HCT116 (cell line): ENCODE measurements at places on chromosomes 6 and 20.

- no peak for DNase-seq
These were observed 7.3 kb downstream of the MTCH1 start for GRCh38 chr6:36978421-36979346.

DNA sequence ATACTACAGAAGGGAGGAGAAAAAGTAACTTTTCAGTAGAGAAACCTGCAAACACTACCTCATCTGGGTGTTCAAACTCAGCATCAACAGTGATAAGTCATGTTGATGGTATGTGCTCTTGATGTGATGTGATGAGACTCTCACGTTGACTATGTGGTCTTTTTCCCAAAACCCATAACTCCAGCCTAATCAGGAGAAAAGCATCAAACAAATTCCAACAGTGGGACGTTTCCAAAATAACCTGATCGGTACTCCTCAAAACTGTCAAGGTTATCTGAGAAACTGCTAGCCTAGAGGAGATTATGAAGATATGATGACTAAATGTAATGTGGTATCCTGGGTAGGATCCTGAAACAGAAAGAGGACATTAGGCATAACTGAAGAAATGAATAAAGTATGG lies 41.9 kb upstream of the TAB2 start:
- DNase-seq = no peak

- no peak for DNase-seq
These were observed 610.5 kb downstream of the UTRN start for GRCh38 chr6:144895313-144896278.

GRCh38 chr6:153405931-153406330 lies 274.8 kb upstream of the RGS17 start:
- no peak for DNase-seq

- DNase-seq = no peak
These were observed 14.6 kb downstream of the PDYN start for GRCh38 chr20:1979106-1979778.

- DNase-seq = no peak
These were observed 7.6 kb downstream of the HLA-DRB5 start for GRCh38 chr6:32522302-32523047.

- peak; percentile 74 for DNase-seq
These were observed 43.3 kb downstream of the IL20RA start for GRCh38 chr6:137001299-137001976.
